ENCODE measurements at places on chromosomes 12 and 14. TPM values are rescaled to one million over a fixed set of nuclear protein-coding genes. Genes with fewer than 3 reads are reported as not detected.

GRCh38 chr12:122086116-122086515, 7.6 kb downstream of the MLXIP start:
- H3K27ac ChIP-seq = peak overlapping the region; percentile 82
- H3K4me3 ChIP-seq = peak overlapping the region; percentile 46
- no peaks in the 10 kb centered on the region for H3K27me3 ChIP-seq
- H3K4me1 ChIP-seq = peaks cover 74% of the 10 kb centered on the region

OR4K2 gene
- total RNA-seq = not detected

DNA sequence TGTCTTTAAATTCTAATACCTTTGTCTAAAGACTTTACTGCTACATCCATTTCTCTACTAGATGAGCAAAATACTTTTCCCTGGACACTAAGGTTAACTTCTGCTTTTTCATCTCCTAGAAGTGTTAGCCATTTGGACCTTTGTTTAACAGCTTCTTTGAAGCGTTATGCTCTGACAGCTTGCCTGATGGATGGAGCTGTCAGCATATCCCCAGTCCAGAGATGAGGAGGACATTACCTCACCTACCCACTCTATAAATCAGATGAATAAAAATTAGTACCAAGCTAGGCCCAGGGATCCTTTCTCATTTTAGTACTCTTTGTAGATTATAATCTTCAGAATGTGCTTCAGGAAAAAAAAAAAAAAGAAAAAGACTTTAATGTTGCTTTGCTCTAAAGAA, 222.7 kb downstream of the PELI2 start:
- no peaks in the 10 kb centered on the region for H3K36me3 ChIP-seq
- H3K27me3 ChIP-seq = no peaks in the 10 kb centered on the region
- no peaks in the 10 kb centered on the region for H3K4me1 ChIP-seq
- no peak overlapping the region for H3K27ac ChIP-seq
- no peak overlapping the region for H3K4me3 ChIP-seq
- no peak for DNase-seq

LHX5 gene
- total RNA-seq = not detected

METTL25 gene
- 4.6 TPM for total RNA-seq

TGM1 gene
- 3.0 TPM for total RNA-seq

GRCh38 chr12:65630555-65630954, 193.7 kb upstream of the HMGA2 start:
- peaks cover 8% of the 10 kb centered on the region for H3K27me3 ChIP-seq
- H3K4me1 ChIP-seq = no peaks in the 10 kb centered on the region
- H3K27ac ChIP-seq = no peak overlapping the region
- DNase-seq = no peak
- H3K4me3 ChIP-seq = no peak overlapping the region

TMEM119 gene
- not detected for total RNA-seq

DNA sequence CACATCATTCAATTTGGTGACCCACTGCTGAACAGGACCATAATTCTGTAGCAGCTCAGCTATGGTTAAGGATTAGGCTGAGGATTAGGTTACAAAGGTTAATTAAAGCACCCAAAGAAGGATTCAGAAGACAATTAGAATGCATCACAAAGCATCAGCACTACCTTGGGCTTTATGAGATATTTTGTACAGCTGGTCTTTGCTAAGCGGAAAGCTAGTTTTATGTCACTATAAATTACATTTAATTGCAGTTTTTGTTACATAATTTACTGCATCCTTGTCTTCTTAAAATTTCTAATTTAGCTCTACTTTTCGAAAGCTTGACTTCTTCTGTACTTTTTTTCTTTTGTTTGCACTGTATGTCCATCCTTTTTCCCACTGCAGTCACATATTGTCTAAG, 711.5 kb downstream of the RPS29 start:
- H3K4me3 ChIP-seq = no peak overlapping the region
- H3K36me3 ChIP-seq = no peaks in the 10 kb centered on the region
- H3K4me1 ChIP-seq = no peaks in the 10 kb centered on the region
- no peaks in the 10 kb centered on the region for H3K27me3 ChIP-seq
- no peak for DNase-seq

SLC7A8 gene
- total RNA-seq = 1.5 TPM

GRCh38 chr12:51386351-51386750, 4.9 kb downstream of the GALNT6 start:
- no peak overlapping the region for H3K27ac ChIP-seq

PLEKHD1 gene
- 0.07 TPM for total RNA-seq

- H3K27ac ChIP-seq = no peak overlapping the region
- no peaks in the 10 kb centered on the region for H3K36me3 ChIP-seq
- no peak overlapping the region for H3K4me3 ChIP-seq
- H3K4me1 ChIP-seq = peaks cover 22% of the 10 kb centered on the region
- H3K27me3 ChIP-seq = peaks cover 4% of the 10 kb centered on the region
These were observed 94.3 kb upstream of the ETV6 start for GRCh38 chr12:11555195-11555594.

- peak overlapping the region; percentile 13 for H3K4me3 ChIP-seq
- peaks cover 9% of the 10 kb centered on the region for H3K36me3 ChIP-seq
- no peaks in the 10 kb centered on the region for H3K27me3 ChIP-seq
- DNase-seq = no peak
- H3K27ac ChIP-seq = peak overlapping the region; percentile 85
- peaks cover 39% of the 10 kb centered on the region for H3K4me1 ChIP-seq
These were observed 40.5 kb downstream of the MED13L start for GRCh38 chr12:116236976-116237375.

Data from activated CD8-positive, alpha-beta T cell treated with anti-CD3 and anti-CD28 coated beads for 36 hours (primary cell).